ENCODE measurements at places on chromosomes 6 and 20.

GRCh38 chr6:18465410-18466154, 78.4 kb downstream of the RNF144B start:
- DNase-seq = no peak

GRCh38 chr6:42168650-42169049, 4.5 kb upstream of the GUCA1A start:
- no peak for DNase-seq

- peak; percentile 28 for DNase-seq
These were observed 563 bp upstream of the SRSF3 start for GRCh38 chr6:36593569-36594028.

GRCh38 chr6:157496534-157497095, 115.6 kb downstream of the ZDHHC14 start:
- DNase-seq = no peak

DNA sequence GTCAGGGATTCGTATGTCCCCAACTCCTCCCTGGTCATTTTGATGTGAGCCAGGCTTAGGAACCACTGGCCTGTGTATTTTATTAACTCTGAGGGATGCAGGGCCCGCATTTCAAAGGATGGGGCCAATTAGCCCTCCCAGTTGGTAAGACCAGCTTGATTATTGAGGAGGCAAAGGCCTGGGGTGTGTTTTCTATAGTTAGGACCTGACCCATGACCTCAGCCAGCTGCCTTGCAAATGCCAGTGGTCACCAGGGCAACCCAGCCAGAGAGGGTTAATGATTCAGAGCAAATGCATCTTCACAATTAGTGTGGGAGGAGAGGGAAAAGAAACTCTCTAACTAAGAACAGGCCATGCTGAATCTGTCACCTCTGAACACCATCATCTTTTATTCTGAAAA, 835.4 kb downstream of the MAFB start:
- DNase-seq = no peak

DNA sequence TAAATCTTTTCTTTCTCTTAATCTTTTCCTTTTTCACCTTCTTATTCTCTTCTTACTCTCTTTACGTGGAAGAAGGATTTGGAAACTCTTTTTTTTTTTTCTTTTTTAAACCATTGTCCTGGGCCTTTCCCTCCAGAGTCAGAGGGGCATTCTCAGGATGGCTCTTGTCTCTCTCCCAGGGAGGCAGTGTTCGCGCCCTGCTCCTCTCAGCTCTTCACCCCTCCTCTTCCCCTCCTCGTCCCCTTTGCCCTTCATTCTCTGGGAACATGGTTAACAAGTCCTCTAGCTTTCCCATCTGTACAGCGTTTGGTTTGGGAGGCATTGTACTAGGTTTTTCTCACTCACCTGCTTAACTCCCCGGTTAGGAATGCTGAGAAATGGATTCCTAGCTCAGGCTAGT, 52.0 kb upstream of the TFB1M start:
- no peak for DNase-seq

DNA sequence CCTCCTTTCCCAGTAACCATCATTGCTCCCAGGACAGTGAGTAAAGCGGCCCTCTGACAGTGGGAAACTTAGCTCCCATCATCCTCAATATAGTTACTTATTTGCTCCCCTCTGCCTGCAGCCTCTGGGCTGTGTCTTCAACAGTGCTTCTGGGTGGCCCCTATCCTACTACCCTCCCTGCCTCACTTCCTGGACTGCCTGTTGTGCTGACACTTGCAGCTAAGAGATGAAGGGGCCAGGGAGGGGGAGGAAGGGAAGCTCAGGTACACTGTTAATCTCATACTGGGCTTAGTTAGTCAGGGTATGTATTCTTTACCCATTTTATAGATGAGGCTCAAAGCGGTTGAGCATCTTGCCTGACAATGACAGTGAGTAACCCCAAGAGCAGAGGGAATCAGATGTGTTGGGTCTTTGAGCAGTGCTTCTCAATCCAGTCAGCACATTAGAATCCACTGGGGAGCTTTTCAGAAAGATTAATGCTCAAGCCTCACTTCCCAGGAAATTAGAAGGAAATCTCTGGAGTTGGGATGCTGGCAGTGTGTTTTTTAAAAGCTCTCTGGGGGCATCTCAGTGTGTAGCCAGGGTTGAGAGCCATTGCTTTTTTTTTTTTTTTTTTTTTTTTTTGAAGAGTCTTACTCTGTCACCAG, 27.1 kb upstream of the KCNK5 start:
- no peak for DNase-seq

- no peak for DNase-seq
These were observed 571.8 kb upstream of the IMPG1 start for GRCh38 chr6:76644231-76644630.

DNA sequence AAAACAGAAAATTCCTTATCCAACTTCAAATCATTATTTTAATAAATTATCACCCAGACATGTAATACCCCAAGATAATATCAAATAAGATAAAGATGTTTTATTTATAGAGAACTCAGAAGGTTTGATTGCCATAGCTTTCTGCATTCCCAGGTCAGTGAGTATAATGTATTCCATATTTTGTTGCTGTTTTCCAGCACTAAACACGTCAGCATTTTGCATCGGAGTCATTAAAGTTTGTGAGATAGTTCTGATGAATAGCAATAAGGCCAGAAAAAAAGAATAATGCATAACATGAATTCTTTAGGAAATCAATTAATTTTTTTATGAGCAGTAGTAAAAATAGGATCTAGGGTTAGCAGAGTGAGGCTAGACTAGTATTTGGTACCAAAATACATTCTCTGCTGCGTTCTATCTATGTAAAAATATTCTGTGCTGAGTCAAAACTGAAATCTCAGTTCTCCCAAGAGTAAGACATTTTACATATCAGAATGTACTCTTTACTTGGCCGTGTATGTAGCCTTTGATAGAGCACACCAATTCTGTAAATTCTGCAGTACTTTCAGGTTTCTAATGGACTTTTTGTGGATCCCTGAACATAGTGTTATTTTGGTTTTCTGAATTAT, 269.9 kb upstream of the AGPAT4 start:
- no peak for DNase-seq

DNA sequence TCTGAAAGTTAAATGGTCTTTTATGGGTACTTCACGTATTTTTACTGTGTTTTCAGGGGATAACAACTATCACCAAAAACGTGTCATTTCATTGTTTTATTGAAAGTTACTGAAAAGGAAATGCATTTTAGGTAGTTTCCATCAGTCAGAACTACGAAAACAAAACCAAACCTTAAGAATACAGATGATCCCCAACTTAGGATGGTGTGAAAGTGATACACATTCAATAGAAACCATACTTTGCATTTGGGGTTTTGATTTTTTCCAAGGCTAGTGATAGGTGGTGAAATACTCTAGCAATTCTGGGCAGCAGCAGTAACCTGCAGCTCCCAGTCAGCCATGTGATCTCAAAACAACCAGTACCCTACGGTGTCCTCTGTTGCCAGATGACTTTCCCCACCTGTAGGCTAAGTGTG, 25.9 kb upstream of the EFHC1 start:
- DNase-seq = no peak

DNA sequence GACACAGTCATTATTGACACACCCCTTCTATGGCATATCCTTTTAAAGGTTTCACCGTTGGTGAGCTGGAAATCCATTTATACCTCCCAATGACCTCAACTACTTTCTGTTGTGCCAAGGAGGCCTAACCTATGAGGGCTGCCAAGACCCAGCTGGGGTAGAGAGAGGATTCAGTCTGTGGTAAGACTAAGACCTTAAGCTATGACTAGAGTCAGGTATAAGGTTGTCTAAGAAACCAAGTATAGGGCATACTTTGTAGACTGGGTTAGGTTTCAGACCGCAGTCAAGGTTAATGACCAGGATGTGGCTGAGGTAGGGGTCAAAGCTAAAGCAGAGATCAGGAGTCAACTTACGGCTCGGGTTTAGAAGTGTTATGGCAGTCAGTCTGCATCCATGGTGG, 641.2 kb upstream of the CHD6 start:
- DNase-seq = no peak

DNA sequence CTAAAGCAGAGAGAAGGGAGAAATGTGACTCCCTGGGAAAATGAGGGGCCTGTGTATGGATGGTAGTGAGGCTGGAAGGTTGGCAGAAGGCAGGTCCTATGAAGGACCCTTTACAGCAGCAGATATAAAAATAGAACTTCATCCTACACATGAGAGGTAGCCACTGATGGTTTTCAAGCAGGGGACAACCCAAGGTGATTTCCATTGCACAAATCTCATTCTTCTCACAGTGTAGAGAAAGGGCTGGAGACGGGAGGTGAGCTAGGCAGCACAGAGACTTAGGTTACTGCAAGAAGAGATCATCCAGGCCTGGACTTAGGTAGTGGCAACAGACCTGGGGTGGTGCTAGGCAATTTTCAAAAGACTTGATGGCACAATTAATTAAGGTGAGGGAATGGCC, 30.7 kb downstream of the TRAM2 start:
- no peak for DNase-seq

DNA sequence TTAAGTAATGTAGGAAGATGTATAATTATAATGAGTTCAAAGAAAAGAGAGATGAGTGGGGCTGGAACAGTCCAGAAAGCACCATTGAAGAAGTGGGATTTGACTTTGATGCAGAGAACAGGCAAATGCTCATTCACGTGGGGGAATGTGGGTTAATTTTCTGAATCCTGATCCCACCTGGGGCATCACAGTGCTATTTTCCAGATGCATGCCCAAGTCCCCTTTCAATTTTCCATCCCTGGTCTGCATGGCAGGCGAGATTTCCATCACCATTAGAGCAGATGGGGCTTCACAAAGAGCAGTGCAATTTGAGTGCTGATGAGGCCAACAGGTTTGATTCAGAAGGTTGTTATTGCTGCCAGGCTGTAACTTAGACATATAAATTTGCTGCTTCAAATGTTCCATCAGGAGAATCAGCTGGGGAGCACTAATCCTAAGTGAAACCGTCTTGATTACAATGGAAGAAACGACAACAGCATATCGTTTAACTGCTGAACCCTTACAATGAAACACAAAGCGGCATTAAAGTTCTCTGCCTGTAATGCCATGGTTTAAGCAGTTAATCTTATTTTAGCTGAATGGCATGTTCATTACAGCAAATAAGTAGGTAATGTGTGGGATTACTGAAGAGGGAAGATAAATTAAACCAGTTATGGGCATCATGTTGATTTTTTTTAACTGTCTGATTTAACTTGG, 45.2 kb downstream of the OSTM1 start:
- no peak for DNase-seq

- DNase-seq = no peak
These were observed 64.8 kb upstream of the SLCO4A1 start for GRCh38 chr20:62577490-62577836.

- DNase-seq = no peak
These were observed 79.9 kb upstream of the CD83 start for GRCh38 chr6:14037402-14038277.

GRCh38 chr6:142009647-142010046, 123.1 kb upstream of the GJE1 start:
- no peak for DNase-seq

DNA sequence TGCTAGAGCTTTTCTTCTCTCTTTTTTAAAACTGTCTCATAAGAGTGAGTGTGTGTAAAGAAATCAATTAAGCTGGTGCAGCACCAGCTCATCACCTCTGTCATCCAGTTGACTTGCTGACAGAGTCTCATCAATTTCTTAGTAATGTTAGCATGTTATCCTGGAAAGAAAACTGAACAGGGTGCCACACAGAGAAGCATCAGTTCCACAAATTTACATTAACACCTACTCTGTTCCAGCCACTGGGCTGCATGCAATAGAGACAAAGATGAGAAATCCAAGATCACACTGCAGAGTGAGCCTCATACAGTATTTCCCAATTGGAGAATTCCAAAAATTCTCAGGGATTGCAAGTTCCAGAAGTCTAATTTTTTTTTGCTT, 207.0 kb upstream of the CITED2 start:
- DNase-seq = no peak

- no peak for DNase-seq
These were observed 50.4 kb upstream of the NEDD9 start for GRCh38 chr6:11282875-11283274.

GRCh38 chr6:41426888-41427641, 91.7 kb downstream of the NCR2 start:
- no peak for DNase-seq

- DNase-seq = no peak
These were observed 8.9 kb downstream of the CD164 start for GRCh38 chr6:109373331-109373730.

DNA sequence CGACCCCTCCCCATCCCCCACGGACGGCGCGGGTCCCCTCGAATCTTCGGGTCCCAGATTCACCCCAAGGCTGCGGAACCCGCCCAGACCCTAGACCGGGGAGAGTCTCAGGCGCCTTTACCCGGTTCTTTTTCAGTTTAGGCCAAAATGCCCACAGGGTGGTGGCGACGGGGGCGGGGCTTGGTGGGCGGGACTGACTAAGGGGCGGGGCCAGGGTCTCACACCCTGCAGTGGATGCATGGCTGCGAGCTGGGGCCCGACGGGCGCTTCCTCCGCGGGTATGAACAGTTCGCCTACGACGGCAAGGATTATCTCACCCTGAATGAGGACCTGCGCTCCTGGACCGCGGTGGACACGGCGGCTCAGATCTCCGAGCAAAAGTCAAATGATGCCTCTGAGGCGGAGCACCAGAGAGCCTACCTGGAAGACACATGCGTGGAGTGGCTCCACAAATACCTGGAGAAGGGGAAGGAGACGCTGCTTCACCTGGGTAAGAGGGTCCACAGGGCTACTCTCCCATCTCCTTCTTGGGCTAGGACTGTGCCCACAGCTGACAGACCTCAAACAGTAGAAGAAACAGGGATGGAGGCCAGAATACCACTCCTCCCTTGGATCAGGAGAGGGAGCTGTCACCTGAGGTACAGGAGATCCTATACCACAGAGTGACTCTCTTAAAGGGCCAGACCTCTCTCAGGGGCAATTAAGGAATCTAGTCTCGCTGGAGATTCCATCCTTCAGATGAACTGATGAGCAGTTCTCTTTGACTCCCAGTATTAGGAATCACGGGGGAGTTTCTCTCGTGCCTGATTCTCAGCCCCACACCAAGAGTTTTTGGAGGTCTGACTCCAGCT, 942 bp downstream of the HLA-E start:
- peak; percentile 63 for DNase-seq

GRCh38 chr6:27867051-27867944, 44.9 kb downstream of the OR2B2 start:
- no peak for DNase-seq

DNA sequence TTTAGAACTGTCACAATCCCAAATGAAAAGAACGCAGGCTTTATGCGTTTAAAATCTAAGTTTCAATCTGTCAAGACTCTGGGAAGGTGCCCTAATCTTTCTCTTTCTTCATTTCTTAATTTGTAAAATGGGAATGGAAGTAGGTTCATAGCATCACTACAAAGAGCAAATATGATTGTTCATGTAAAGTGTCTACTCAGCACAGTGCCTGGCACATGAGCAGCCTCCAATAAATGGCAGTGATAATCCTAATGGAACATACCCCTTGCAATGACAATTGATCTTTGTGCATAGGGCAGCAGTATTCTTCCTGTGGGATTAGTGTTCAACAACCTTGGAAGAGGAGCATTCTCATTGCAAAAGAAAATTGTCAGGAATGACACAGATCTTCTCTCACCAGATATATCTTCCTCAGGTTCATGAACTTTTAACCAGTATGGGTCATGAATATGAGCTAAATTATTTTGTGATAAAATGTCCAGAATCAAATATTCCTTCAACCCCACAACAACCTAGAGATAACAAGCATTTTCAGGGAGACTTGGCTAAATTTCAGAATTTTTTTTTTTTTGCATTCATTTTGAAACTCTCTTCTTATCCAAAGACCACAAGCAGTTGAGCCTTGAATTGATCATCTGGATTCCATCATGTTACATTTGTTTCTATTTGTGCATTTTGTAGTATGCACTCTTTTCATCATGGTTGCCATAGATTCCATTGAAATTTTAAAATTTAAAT, 149.1 kb downstream of the TBX18 start:
- DNase-seq = no peak

GRCh38 chr6:107741191-107741680, 82.9 kb downstream of the SCML4 start:
- no peak for DNase-seq
